Sigmoid colon (tissue), 7 donors: ENCODE measurements at places on chromosomes 3 and 15. TPM values are rescaled to one million over a fixed set of nuclear protein-coding genes. Genes with fewer than 3 reads are reported as not detected.

TRH gene
- not detected for total RNA-seq

NMNAT3 gene
- 24.6 TPM for total RNA-seq

- H3K27ac ChIP-seq, result peak overlapping the region; percentile 41
- H3K27me3 ChIP-seq, result no peaks in the 10 kb centered on the region
- DNase-seq, result peak; percentile 50
Observed at GRCh38 chr3:123339302-123339701, 109.6 kb downstream of the ADCY5 start.

CLRN1 gene
- not detected for total RNA-seq

GRCh38 chr15:38503496-38503895 is 49.6 kb downstream of the FAM98B start:
- no peaks in the 10 kb centered on the region for H3K36me3 ChIP-seq
- no peak overlapping the region for H3K27ac ChIP-seq
- no peak overlapping the region for H3K4me3 ChIP-seq

C3orf49 gene
- total RNA-seq, result not detected

DNA sequence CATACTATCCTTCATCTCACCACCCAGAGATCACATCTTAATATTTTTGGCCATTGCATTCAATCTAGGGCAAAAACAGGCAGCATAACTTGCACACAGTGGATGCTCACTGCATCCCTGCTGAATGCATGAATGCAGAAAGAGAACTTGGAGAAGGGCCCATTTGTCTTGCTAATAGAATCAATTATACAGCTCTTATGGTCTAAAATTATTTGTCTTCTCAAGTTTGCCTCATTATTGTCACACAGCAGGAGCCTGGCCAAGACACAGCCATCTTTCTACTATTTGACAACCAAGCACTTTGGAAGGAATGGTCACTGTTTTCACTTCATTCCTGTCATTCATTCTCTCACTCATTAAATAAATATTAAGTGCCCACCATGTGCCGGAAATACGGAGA is 1.2 kb upstream of the ARHGEF26 start:
- H3K4me1 ChIP-seq, result no peaks in the 10 kb centered on the region
- peak overlapping the region; percentile 91 for H3K27ac ChIP-seq
- no peaks in the 10 kb centered on the region for H3K36me3 ChIP-seq
- H3K27me3 ChIP-seq, result no peaks in the 10 kb centered on the region
- H3K4me3 ChIP-seq, result peak overlapping the region; percentile 97

GRCh38 chr3:58837856-58838255 is 171.3 kb upstream of the FAM3D start:
- H3K4me1 ChIP-seq, result no peaks in the 10 kb centered on the region
- H3K36me3 ChIP-seq, result no peaks in the 10 kb centered on the region
- DNase-seq, result no peak
- no peak overlapping the region for H3K27ac ChIP-seq
- no peak overlapping the region for H3K4me3 ChIP-seq
- no peaks in the 10 kb centered on the region for H3K27me3 ChIP-seq
